ENCODE measurements at places on chromosomes 12 and 14.

DNA sequence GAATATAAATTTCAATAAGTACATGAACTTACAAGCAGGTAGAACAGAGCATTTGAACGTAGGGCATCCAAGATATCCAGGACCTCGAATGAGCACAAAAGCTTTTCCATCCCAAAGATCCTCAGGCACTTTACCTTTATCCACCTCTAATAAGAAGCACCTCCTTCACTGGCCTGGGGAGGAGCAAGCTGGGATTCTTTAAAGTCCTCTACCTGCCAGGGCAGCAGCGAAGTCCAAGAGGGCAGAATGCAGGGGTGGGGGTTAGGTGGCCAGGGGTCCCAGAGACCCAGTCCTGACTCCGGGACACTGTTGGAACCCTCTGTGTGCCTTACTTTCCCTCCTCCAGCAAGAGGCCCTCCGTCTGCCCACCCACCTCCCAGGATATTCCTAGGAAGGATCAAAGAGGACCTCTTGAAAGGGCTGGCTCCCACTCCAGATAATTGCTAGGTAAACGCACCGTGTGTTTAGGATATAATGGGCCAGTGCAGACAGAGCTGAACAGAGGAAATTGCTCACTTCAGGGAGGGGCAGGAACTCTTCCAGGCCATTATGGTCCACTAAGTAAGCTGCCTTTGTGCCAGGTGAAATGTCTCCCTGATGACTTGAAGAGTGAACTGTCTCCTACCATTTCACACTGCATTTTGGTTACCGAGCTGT lies 68.1 kb downstream of the TTC9 start:
- no peak for DNase-seq

- DNase-seq: no peak
These were observed 74.6 kb downstream of the CHGA start for GRCh38 chr14:92997343-92998061.

DNA sequence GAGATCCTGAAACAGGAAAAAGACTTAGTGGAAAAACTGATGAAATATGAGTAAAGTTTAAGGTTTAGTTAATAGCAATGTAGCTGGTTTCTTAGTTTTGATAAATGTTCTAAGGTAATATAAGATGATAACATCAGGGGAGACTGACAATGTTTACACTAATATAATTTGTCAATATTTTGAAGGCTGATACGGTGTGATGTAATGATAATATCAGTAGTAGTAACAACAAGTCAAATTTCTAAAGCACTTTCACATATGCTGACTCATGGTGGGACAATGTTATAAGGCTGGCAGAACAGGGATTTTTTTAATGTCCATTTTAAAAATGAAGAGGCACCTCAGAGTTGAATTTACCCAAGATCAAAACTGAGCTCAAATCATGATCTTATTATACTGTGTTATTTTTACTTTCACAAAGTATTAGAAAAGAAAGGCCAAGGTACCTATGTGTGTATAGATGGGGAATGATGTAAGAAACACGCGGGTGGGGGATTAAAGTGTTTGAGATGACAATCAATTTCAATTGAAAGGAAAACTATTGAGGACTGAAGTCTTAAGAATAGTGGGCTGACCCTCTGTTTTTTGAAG lies 2.4 kb upstream of the FLRT2 start:
- no peak for DNase-seq

GRCh38 chr14:23009483-23009938 lies 432 bp downstream of the C14orf93 start:
- DNase-seq: no peak

DNA sequence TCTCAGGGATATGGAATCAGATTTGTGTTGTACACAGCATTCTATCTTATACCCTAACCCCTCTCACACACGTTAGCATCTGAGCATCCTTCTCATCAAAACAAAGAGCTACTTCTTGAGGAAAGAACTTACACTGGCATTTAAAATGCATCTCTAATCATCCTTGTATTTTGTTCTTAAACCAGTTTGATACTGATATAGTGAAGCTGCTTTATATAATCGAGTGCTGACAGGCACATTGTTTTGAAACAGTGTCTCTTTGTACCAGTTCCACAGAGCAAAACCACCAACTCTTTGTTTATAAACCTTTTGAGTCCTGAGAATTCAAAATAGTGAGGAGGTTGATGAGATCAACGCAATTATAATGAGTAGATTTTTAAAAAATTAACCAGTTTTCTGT lies 8.8 kb downstream of the GPR33 start:
- DNase-seq: no peak

DNA sequence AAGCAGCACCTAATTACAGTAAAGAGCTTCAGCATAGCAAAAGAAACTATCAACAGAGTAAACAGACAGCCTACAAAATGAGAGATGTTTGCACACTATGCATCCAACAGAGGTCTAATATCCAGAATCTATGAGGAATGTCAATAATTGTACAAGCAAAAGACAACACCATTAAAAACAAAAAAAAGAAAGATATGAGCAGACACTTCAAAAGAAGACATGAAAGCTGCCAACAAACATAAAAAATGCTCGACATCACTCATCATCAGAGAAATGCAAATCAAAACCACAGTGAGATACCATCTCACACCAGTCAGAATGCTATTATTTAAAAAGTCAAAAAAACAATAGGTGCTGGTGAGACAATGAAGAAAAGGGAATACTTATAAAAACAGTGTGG lies 273.1 kb downstream of the TMTC2 start:
- no peak for DNase-seq

- peak; percentile 23 for DNase-seq
These were observed 281.7 kb upstream of the AMIGO2 start for GRCh38 chr12:47361389-47362021.

All from central memory CD4-positive, alpha-beta T cell (primary cell).